ENCODE measurements at places on chromosomes 13 and 19. TPM values are rescaled to one million over a fixed set of nuclear protein-coding genes. Genes with fewer than 3 reads are reported as not detected.
A peak's percentile ranks its signal among the peaks of the same experiment; 100 is the strongest.

Gene COMP
- total RNA-seq, result not detected

DNA sequence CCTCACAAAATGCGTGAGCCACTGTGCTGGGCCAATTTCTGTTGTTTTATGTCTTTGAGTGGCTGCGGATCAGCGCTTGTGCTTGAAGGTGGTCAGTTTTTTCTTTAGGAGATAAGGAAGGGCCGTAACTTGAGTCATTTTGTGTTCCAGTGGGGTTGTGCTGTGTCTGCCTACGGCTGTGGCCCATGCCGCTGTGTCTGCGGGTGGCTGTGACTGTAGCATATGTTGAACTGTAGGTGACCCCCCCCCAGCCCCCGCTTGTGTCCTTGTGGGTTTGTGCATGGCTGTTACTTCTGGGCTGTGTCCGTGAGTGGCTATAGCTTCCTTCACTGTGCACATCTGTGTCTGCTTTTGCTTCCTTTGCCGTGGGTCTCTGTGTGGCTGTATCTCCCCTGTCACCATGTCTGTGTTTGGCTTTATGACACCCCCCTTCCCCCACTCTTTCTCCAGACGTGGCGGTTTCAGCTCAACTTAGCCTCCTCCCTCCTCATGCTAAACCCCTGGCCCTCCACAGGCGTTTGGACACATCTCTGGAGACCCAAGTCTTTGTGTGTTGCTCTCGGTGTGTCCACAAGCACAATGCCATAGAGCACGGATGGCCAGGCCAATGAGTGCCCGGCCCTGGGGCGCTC is 675 bp downstream of the PPP1R14A start:
- no peak overlapping the region for H3K27ac ChIP-seq
- H3K27me3 ChIP-seq, result peaks cover 23% of the 10 kb centered on the region
- H3K4me3 ChIP-seq, result no peak overlapping the region
- H3K36me3 ChIP-seq, result no peaks in the 10 kb centered on the region
- H3K4me1 ChIP-seq, result peaks cover 6% of the 10 kb centered on the region
- DNase-seq, result no peak

Gene SLC25A41
- 0.23 TPM for total RNA-seq

DNA sequence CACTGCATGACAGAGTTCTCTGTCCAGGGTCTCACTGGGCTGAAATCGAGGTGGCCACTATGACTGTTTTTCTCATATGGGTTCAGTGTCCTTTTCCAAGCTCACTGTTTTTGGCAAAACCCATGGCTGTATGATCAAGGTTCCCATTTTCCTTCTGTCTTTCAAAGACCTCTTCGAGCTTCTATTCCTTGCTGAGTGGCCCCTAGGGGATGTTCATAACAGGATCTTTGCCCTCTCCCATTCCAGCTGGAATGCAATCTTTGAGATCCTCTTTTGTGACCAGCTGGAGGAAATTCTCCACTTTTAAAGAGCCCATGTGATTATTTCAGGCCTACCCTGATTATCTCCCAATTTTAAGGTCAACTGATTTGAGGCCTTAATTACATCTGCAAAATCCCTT is 572.5 kb upstream of the SLC10A2 start:
- no peaks in the 10 kb centered on the region for H3K36me3 ChIP-seq
- H3K4me1 ChIP-seq, result no peaks in the 10 kb centered on the region
- H3K4me3 ChIP-seq, result no peak overlapping the region

GRCh38 chr19:45492627-45493470 is 4.0 kb downstream of the RTN2 start:
- H3K4me1 ChIP-seq, result peaks cover 13% of the 10 kb centered on the region
- H3K27ac ChIP-seq, result peak overlapping the region; percentile 66
- peak; percentile 47 for DNase-seq
- peaks cover 10% of the 10 kb centered on the region for H3K36me3 ChIP-seq

DNA sequence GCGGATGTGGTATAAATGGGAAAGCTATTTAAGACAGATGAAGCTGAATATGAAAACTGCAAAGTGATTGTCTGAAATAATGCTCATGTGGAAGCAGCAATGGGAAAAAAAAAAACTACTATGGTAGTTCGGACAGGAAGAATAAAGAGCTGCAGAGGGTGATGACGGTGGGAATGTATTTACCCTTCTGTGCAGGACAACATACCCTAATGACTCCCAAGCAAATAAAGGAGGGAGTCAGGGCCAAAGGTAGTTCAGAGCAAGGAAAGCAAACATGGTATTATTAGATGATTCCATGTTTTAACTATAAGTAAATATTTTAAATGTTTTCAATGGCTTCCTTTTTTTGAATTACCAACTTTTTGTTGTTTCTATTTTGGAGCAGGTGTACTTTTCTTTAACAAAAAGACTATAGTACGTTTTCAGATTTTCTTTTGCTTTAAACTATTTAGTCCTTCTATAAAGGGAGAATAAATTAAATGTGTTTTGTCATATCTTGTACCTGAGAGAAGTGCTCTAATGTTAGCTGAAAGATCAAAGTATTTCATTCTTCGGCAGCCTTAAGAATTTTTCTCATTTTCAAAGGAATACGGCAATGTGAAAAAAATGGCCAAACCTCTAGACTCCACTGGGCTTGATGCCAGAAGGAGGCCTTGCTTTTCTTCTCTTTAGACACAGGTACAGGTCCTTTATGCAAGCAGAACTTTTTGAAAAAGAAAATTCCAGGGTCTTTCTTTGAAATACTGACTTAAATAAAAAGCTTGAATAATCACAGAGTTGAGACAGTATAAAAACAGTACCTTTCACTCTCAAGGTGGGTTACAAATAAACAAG is 67.8 kb upstream of the ZDHHC20 start:
- H3K27ac ChIP-seq, result no peak overlapping the region
- no peaks in the 10 kb centered on the region for H3K36me3 ChIP-seq
- no peak overlapping the region for H3K4me3 ChIP-seq
- no peak for DNase-seq
- H3K27me3 ChIP-seq, result no peaks in the 10 kb centered on the region

DNA sequence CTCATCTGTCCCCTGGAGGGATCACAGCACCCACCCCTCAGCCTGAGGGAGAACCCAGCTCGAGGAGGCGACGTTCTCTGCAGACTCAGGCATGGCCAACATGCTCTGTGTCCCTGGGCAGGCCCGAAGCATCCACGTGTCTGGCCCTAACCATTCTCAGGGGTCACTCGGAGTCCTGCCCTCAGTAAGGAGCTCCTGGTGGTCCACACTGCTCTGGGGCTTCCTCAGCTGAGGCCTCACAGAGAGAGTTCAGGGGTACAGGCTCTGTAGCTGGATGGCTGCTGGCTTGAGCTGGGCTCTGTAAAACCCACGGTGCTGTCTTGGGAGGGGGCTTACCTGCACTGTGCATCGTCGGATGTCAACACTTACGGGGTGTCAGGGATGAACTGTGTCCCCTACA is 4.4 kb upstream of the SIGLEC8 start:
- peaks cover 40% of the 10 kb centered on the region for H3K4me1 ChIP-seq
- no peak for DNase-seq
- H3K27me3 ChIP-seq, result peaks cover 8% of the 10 kb centered on the region
- H3K4me3 ChIP-seq, result no peak overlapping the region
- H3K27ac ChIP-seq, result no peak overlapping the region

GRCh38 chr19:36152352-36153091 is at the start of gene COX7A1:
Gene COX7A1, minus strand, starts transcription at chr19:36152447. Its CDS starts 40 bp downstream, at chr19:36152407.
- H3K4me3 ChIP-seq, result peak within 1 kb of the TSS; percentile 51
- DNase-seq, result no peak
- H3K27ac ChIP-seq, result no peak within 1 kb of the TSS
- peaks cover 34% of the 10 kb centered on the region for H3K36me3 ChIP-seq

Gene ATP8A2
- total RNA-seq, result 2.1 TPM

DNA sequence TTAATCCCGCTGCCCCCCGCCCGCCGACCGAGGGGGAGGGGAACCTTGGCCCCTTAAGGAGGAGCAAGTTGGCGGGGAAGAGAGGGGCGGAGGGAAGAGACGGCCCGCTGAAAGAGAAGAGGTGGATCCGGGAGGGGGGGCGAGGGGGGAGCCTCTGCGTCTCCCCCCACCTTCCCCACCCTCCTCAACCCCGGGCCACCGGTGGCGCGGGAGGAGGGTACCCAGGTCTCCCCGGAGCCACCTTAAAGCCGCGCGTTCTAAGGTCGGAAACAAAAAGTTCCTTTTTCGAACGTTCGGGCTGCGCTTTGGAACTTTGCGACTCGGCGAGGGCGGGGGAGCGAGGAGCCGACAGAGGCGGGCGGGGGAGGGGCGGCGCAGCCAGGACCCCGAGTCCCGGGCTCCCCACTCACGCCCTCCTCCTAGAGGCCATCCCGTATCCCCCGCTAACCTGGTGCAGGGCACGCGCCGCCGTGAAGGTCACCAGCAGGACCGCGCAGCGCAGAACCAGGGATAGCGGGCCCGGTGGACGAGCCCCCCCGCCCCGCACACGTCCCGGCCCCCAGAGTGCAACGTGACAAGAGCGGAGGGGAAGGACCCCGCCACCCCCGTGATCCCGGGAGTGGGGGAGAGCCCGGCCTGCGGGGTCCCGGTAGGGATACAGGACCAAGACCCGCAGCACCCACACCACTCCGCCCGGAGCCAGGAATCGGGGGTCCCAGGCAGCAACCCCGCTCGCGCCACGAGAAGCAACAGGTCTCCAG is 659 bp downstream of the ERF start:
- H3K27ac ChIP-seq, result no peak overlapping the region
- H3K4me1 ChIP-seq, result peaks cover 29% of the 10 kb centered on the region
- peak; percentile 76 for DNase-seq
- H3K36me3 ChIP-seq, result peaks cover 4% of the 10 kb centered on the region

DNA sequence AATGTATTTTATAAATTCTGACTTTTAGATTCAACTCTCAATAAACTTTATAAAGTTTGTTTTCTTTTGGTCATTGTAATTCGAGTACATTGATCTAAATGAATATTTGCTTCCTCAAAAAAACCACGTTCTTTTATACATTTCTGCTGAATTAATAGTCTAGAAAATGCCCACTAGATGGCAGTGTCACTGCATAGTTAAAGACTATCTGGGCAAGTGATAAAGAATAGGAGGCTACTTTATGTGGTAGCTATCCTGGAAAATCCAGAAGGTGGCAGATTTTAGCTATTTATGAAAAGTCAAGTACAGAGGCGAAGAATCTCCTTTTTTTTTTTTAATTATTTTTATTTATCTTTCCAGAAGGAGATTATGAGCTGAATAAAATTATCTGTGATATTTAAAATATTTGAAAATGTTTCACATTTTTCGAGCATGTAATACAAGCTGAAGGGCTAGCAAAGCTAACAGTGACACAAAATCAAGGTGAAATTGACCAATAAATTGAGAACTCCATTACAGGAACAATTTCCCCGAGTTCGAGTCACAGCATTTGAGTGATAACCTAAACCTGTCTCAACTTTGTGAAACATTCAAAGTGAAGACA is 221.8 kb downstream of the OLFM4 start:
- no peaks in the 10 kb centered on the region for H3K27me3 ChIP-seq
- H3K4me1 ChIP-seq, result peaks cover 10% of the 10 kb centered on the region
- H3K36me3 ChIP-seq, result no peaks in the 10 kb centered on the region
- peak; percentile 37 for DNase-seq
- no peak overlapping the region for H3K4me3 ChIP-seq

Gene KLHL1
- not detected for total RNA-seq

Gene GRK1
- total RNA-seq, result 0.54 TPM

DNA sequence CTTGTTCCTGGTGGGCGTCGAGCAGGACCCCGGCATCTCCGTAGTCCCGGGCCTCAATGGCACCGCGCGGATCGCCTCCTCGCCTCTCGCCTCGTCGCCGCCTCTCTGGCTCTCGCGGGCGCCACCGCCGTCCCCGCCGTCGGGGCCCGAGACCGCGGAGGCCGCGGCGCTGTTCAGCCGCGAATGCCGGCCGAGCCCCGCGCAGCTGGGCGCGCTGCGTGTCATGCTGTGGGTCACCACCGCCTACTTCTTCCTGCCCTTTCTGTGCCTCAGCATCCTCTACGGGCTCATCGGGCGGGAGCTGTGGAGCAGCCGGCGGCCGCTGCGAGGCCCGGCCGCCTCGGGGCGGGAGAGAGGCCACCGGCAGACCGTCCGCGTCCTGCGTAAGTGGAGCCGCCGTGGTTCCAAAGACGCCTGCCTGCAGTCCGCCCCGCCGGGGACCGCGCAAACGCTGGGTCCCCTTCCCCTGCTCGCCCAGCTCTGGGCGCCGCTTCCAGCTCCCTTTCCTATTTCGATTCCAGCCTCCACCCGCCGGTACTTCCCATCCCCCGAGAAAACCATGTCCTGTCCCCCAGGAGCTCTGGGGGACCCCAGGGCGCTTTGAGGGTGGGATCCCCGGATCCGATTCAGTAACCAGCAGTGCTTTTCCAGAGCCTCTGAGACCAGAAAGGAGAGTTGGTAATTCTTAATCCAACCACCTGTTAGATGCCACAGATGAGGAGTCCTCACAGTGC is 885 bp downstream of the MLNR start:
- peaks cover 17% of the 10 kb centered on the region for H3K36me3 ChIP-seq
- no peak overlapping the region for H3K27ac ChIP-seq
- H3K4me3 ChIP-seq, result peak overlapping the region; percentile 52

Gene RNF225
- not detected for total RNA-seq

- H3K4me1 ChIP-seq, result peaks cover 4% of the 10 kb centered on the region
- H3K27me3 ChIP-seq, result no peaks in the 10 kb centered on the region
Measured at GRCh38 chr13:27083183-27083582, 88.4 kb downstream of the USP12 start.

- H3K4me1 ChIP-seq, result no peaks in the 10 kb centered on the region
- H3K4me3 ChIP-seq, result peak overlapping the region; percentile 57
- peak overlapping the region; percentile 84 for H3K27ac ChIP-seq
- no peak for DNase-seq
Measured at GRCh38 chr19:19256072-19256969, 16.8 kb downstream of the TM6SF2 start.

Gene HSD17B14
- 65.6 TPM for total RNA-seq

Gene COMMD6
- 137 TPM for total RNA-seq

GRCh38 chr19:27709496-27709895 is 1503.5 kb downstream of the UQCRFS1 start:
- H3K27ac ChIP-seq, result no peak overlapping the region
- H3K27me3 ChIP-seq, result peaks cover 2% of the 10 kb centered on the region
- DNase-seq, result no peak
- no peaks in the 10 kb centered on the region for H3K4me1 ChIP-seq
- no peak overlapping the region for H3K4me3 ChIP-seq

- H3K27ac ChIP-seq, result no peak overlapping the region
- H3K27me3 ChIP-seq, result no peaks in the 10 kb centered on the region
- no peaks in the 10 kb centered on the region for H3K4me1 ChIP-seq
- peak overlapping the region; percentile 62 for H3K4me3 ChIP-seq
- peaks cover 6% of the 10 kb centered on the region for H3K36me3 ChIP-seq
- DNase-seq, result no peak
Measured at GRCh38 chr19:7010722-7011593, 10.3 kb downstream of the MBD3L2B start.

Gene MAMSTR
- 1.5 TPM for total RNA-seq
